DMS79 (cell line): ENCODE measurements at places on chromosomes 2 and 18.

GRCh38 chr2:64405581-64406406 lies 48.2 kb upstream of the LGALSL start:
- DNase-seq = no peak

DNA sequence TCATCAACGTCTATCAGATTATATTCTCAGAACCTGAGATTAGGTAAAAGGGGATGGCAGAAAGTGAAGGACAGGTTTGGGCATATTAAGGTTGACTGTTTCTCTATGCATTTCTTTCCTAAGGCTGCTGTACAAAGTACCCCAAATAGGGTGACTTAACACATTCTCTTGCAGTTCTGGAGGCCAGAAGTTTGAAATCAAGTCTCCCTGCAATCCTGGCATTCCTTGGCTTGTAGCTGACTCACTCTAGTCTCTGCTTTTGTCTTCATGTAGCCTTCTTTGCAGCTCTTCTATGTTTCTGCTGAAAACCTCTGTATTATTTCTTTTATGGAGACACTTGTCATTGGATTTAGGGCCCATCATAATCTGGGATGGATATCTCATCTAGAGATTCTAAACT lies 364.3 kb downstream of the PLCL1 start:
- DNase-seq = no peak

GRCh38 chr2:198499539-198499938 lies 695.1 kb downstream of the PLCL1 start:
- no peak for DNase-seq

DNA sequence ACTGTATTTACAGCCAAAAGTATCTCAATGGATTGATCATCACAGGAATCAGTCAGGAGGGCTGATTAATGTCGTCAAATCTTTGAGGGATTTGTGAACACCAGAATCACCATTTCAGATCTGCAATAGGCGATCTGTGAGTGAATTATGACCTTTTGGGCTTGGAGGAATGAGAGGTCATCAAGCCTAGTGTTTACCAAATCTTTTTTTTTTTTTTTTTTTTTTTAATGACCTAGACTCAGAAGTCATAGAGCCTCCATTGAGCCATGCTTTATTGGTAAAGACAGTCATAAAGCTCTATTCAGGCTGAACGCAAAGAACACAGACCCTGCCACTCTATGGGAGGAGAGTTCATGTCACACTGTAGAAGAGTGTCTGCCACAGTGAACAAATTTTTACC lies 97.7 kb downstream of the SOCS6 start:
- no peak for DNase-seq

DNA sequence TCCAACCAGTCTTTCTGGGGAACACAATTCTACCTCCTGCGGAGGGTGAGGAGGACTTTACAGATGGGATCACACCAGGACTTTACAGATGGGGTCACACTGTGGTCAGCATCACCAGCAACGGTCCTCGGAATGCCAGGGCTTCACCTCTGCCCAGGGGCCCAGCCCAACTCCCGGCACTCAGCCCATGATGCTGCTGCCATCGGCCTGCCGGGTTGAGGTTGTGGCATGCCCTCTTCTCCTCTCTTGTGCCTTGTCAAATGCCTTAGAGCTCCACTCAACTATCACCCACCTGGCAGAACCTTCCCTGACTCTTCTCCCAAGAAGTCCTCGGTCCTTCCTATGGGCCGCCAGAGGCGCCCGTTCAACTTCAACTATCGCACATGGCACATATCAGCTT lies 166.7 kb downstream of the CTIF start:
- DNase-seq = no peak
